ENCODE measurements at places on chromosomes 11 and 22.
A peak's percentile ranks its signal among the peaks of the same experiment; 100 is the strongest.

GRCh38 chr11:16722581-16723344 is 15.7 kb upstream of the C11orf58 start:
- no peak for DNase-seq

GRCh38 chr11:19816040-19816439 is 103.4 kb downstream of the NAV2 start:
- no peak for DNase-seq

GRCh38 chr11:134342572-134343340 is 11.0 kb downstream of the GLB1L2 start:
- no peak for DNase-seq

GRCh38 chr11:91312541-91312940 is 912.1 kb upstream of the FAT3 start:
- DNase-seq, result no peak

GRCh38 chr11:6757373-6757967 is 14.3 kb downstream of the OR2AG2 start:
- DNase-seq, result no peak

GRCh38 chr11:134350381-134350780 is 18.6 kb downstream of the GLB1L2 start:
- DNase-seq, result no peak

- DNase-seq, result no peak
Measured at GRCh38 chr11:82842019-82842418, 58.2 kb downstream of the PRCP start.

DNA sequence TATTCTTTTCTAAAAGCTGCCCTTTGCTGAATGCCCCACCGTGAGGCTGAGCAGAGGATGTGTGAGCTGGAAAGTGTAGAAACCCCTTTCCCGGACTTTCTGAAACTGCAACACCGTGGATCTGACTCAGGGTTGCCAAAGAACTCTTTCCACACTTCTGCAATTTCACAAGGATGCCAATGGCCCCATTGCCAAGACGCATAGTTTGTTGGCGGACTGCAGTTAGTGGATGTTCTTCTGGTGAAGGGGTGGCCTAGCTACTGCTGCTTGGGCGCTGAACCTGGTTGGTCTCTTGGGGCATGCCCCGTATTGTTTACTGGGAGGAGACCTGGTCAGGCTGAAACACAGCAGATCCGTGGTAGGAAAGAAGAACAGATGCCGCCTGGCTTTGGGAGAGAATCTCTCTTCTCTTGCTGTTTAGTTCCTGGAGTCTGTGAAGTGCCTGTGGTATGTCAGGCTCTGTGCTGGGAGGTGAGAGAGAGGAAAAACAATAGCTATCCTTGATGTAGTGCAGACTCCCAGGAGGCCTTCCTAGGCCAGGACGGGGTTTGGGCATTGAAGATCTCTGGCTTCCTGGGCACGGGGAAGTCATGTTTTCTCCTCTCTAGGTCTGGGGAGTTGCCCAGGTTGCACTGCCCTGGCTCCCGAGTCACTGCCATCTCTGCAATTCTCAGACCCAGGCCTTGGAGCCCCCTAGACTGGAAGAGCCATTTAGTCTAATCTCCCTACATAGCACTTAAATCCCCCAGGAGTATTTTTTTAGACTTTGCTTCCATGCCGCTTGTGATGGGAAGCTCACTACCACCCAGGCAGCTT is 26.9 kb downstream of the CD82 start:
- no peak for DNase-seq

- peak; percentile 82 for DNase-seq
Measured at GRCh38 chr11:4626207-4627099, 10.8 kb upstream of the OR51D1 start.

GRCh38 chr11:12408156-12408770 is 30.9 kb downstream of the PARVA start:
- no peak for DNase-seq

DNA sequence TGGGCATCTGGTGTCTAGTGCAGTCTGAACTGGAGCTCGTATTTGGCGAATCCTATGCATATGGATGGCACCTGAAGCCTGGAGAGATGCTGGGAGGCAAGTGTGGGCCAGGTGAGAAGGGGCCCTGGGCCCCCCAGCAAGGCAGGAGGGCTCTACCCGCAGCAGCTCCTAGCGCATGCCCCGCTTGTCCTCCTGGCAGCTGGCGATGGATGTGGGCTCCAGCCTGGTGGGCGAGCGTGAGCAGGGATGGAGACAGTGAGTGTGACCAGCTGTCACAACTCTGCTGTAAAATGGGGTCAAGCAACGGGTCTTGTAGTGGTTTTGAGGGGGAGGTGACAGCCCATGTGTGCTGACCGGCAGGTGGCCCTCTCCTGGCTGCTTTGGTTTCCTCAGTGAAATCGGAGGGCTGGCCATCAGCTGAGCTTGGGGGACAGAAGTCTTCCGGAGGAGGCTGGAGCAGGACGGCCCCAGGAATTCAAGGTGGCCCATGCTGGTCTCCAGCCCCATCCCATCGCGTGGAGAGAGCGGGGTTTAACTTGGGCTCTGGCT is 12.0 kb downstream of the FRMD8 start:
- no peak for DNase-seq

GRCh38 chr22:41681616-41682015 is 7.1 kb downstream of the SNU13 start:
- DNase-seq, result no peak

- no peak for DNase-seq
Measured at GRCh38 chr11:92697461-92698312, 271.8 kb upstream of the MTNR1B start.

GRCh38 chr22:46328797-46329196 is 6.7 kb upstream of the TRMU start:
- no peak for DNase-seq

GRCh38 chr11:106988151-106989077 is 29.9 kb downstream of the GUCY1A2 start:
- DNase-seq, result no peak

DNA sequence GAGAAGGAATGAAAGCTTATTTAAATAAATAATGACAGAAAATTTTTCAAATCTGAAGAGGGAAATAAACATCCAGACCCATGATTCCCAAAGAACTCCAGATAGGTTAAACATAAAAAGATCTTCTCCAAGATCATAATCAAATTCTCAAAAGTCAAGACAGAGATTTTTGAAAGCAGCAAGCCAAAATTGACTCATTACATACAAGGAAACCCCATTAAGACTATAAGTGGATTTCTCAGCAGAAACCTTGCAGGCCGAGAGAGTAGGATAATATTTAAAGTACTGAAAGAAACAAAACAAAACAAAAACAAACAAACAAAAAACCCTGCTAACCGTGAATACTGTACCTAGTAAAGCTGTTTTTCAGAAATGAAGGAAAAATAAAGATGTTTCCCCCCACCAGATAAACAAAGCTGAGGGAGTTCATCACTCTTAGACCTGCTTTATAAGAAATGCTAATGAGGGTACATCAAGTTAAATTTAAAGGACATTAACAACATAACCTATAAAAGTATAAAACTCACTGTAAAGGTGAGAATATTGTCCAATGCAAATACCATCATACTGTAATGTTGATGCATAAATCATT is 412.2 kb downstream of the INSC start:
- DNase-seq, result no peak

DNA sequence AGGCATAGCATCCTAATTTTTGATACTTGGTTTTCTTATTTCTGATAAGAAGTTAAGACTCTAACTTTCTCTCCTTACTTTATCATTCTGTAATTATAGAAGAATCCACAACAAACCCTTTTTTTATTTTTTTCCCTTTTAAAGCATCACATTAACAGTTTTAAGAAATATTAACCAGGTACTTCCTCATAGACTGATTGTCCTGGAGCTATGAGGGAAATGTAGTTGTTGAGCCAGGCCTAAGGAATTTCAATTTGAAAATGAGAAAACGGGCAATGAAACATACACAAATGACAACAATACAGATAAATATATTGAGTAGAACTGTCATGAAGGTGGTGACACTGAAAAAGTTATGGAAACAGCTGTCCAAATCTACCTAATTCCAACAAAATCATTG is 569.0 kb downstream of the KCNA4 start:
- no peak for DNase-seq

DNA sequence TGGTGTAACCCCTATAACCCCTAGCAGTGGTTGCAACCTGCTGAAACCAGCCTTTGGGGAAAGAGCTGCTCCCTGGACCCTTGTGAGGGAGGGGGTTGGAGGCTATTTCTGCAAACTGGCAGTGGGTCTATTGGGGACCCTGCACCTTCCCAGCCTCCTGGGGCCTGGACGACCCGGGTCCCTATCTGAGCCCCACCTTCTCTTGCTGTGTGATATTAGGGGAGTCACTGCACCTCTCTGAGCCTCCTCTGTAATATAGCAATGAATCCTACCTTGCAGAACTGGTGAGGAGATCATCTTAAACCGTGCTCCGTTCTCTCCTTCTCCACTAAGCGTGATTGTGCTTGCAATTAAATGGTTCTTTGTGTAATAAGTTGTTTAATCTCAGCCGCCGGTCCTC is 24.0 kb upstream of the MPPED1 start:
- no peak for DNase-seq

DNA sequence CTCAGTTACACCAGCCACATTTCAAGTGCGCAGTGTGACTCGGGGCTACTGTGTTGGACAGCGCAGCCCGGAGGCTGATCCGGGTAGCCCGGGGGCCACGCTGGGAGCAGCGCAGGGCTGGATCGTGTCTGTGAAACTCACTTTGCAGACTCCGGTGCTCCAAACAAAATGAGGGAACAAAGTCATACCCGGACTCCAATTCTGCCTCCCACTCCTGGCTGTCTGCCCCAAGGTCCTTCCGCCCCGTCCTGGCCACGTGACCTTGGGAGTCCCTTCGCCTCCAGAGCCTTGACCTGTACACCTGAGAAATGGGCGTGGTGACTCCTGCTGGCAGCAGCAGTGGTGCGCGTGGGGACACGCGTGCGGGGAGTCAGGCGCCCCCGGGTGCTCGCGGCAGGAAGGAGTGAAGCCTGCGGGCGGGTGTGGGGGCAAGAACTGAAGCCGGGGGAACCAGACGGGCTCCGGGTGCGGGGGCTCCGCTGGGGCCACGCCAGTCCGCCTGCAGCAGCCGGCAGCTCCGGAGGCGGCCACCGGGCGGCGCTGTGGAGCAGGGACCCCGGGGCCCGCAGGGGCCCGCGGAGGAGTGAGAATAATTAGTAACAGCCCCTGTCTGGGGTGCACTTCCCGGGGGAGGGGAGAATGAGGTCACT is 42.4 kb downstream of the KCNJ4 start:
- DNase-seq, result no peak

DNA sequence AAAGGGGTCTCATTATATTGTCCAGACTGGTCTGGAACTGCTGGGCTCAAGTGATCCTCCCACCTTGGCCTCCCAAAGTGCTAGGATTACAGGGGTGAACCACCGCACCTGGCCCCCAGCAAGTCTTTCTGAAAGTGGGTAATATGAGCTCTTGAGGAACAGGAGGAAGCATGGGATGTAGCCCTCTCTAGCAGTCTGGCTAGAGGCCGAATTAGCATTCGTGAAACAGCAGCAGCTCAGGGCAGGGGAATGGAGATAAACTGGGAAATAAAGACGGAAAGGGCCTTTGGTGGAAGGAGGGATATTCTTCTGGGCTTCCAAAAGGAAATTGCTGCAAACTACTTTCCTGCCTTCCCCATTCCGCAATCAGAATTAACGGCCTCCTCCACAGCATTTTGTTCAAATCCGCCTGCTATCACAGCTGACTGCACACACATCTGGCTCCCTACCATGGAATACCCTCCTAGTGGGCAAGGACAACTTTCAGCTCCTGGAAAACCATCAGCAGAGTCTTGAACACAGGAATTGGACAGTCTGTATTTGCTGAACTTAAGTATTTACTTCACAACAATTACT is 44.3 kb downstream of the MICAL3 start:
- DNase-seq, result peak; percentile 40

DNA sequence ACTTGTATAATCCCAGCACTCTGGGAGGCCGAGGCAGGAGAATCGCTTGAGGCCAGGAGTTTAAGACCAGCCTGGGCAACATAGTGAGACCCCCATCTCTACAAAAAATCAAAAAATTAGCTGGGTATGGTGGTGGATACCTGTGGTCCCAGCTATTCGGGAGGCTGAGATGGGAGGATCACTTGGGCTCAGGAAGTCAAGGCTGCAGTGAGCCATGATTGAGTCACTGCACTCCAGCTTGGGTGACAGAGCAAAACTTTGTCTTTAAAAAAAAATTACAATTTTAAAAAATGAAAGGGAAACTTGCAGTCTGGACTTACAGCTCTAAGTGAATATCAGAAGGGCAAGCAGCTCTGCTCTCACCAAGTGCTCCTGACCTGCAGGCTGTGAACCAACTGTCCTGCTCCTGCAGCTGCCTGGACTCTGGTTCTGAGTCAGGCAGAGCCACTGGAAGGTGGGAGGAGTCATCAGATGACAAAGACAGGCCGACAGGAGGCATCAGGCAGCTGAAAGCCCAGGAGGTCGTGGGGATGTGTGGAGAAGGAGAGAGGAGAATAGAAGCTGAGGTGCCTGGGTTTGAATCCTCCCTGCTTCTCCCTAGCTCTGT is 9.6 kb downstream of the SMTNL1 start:
- DNase-seq, result no peak

DNA sequence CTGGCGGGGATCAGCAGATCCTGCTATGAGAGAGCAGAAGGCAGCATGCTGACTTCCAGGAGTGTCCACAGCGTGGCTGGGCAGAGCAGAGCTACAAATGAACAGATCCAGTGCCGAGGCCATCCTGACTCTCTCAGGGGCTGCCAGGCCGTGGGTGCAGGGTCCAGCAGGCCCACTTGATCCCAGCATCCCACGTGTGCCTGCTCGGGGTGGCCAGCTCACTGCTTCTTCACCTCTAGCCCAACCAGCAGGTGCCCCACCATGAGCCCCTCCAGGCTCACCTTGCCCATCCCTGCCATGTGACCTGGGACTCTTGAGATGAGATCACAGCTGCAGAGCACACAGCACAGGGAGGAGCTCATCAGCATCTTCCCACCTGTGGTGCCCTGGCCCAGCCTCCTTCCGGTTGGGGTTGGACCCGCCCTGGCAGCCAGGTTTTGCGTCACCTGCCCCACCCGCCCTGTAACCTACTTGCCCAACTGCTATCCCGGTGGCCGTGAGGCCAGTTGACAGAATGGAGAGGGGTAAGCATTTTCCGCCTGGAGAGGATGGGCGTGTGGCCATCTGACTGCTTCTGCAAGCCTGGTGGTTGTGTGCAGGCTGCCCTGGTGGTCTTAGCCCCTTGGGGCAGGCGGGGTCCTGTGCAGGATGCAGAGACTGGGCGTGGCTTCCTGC is 11.0 kb downstream of the TANGO2 start:
- no peak for DNase-seq

DNA sequence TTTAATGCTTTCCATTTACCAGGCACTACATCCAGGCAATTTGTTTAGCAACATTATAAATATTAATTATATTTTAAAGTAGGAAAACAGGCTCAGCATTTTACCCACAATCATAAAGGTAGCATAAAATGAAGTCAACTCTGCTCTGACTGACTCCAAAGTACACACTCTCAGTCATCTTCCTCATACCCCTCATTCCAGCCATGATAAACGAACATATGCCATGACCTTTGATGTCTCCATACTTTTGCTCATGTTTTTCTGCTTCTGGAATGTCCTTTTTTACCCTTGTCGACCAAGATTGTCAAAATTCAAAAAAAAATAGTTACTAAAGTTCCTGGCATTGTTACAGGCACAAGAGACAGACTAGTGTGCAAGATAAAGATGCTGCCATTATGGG is 77.7 kb upstream of the SOX6 start:
- no peak for DNase-seq

GRCh38 chr22:27089264-27089663 is 431.9 kb downstream of the MIAT start:
- no peak for DNase-seq

All from NCI-H2029 treated with DMSO at 0.1 percent for 48 hours (cell line).